ENCODE measurements at places on chromosomes 12 and 14.

- DNase-seq, result peak; percentile 55
Observed at GRCh38 chr14:68862954-68863594, 70.2 kb upstream of the ZFP36L1 start.

DNA sequence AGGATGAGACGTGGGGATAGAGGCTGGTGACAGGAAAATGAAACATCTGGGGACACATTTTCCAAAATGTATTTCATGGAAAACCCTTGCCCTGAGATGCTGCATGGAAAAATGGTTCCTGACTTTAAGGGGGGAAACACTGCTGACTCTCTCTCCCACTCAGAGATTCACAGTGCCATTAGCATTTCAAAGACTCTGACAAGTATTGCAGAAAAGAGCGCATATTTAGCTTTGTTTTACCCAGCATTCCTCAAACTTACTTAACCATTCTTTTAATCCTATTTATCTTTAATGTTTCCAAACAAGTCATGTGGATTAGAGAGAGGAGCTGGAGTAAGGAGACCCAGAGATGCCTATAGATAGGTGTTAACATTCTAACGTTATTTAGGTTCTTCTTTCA lies 141.8 kb upstream of the DYRK2 start:
- no peak for DNase-seq

DNA sequence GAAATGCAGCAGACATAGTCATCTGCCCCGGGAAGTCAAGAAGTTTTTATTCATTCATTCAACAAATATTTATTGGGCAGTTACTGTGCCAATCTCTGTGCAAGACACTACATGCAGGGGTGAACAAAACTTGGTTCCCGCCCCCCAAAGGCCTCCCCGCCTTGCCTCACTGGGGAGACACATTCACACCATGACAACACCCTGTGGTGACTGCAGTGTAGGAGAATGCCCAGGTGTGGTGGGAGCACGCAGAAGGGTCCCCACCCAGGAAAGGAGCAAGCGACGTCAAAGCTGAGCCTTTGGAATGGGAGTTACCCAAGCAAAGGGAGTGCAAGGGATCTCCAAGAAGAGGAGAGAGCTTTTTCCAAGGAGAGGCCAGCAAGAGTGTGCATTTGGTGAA lies 1.6 kb upstream of the AQP6 start:
- no peak for DNase-seq

DNA sequence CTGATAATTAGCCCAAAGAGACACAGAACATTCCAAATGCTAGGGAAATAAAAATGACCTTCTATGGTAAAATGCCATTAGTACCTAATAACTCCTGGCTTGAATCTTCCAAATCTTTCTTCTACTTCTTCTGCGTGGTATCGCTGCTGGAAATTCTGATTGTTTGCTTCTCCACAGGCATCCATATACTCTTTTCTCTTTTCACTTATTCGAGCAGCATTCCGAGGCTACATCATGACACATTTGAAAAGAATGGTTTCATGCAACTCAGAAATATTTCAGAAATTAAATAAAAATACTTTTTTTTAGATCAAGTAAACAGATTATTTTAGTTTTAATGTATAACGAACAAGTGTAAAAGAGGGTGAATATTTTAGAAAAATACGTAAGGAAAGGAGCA lies 18.9 kb downstream of the ZCCHC8 start:
- no peak for DNase-seq

GRCh38 chr12:69533844-69534243 lies 51.4 kb upstream of the CCT2 start:
- DNase-seq, result no peak

- no peak for DNase-seq
Observed at GRCh38 chr12:124111006-124111405, 138.0 kb downstream of the ZNF664 start.

DNA sequence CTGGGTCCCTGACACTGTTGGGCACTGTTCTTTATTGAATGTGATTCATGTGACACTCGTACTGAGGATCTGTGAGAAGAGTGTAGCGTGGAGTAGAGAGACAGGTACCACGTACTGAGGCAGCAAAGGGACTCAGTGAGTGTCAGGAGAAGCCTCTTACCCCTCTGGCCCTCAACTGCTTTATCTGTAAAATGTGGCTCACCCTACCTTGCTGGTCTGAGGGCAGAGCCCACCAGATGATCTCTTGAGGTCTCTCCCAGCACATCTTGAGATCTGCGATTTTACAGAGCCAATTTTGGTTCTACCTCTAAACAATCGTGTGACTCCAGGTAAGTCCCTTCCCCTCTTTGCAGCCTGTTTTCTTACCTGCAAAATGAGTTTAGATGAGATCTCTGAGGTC lies 3.1 kb downstream of the CEBPE start:
- DNase-seq, result no peak

DNA sequence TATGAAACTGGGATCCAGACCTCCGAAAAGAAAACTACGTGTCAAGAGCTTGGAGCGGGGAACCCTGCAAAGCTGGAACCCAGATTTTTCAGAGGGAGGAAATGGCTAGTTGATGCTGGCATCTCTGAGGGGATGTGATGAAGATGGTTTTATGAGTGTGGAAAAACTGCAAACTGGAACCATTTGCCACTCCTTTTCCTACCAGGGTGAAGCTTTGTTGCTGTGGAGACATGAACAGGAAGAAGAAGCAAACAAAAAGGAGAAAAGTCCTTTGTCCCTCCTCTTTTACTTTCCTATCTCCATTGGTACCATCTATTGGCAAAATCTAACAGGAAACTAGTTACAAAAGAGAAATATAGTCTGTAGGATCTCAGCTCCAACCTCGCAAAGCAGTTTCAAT lies 39.2 kb downstream of the CDK17 start:
- no peak for DNase-seq

DNA sequence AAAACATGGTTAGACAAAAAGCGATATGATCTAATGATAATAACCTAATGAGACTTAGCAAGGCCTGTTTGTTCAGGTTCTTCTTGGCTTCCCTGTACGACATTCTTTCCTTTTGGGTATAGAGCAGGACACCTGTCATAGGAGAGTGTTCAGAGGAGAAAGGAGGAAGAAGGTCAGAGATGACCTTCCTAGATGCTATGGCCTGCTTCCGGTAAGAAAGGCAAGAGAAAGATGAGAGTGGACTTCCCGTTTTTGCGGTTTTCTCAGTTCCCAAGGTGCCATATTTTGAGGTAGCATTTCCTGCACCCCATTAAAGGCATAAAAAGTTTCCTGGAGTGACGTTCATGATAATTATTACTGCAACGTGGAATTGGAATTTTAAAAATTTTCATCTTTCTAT lies 8.7 kb downstream of the CLEC4E start:
- DNase-seq, result no peak

- no peak for DNase-seq
Observed at GRCh38 chr12:42277396-42278127, 39.5 kb upstream of the YAF2 start.

GRCh38 chr12:52005903-52006703 lies 643 bp upstream of the TAMALIN start:
- DNase-seq, result peak; percentile 47

GRCh38 chr14:58166005-58166983 lies 14.3 kb upstream of the ARMH4 start:
- DNase-seq, result peak; percentile 47

- DNase-seq, result peak; percentile 14
Observed at GRCh38 chr14:77498120-77498979, at the start of gene ISM2. Gene ISM2 (minus strand): TSS chr14:77498816. CDS start chr14:77498793, 23 bp downstream.

DNA sequence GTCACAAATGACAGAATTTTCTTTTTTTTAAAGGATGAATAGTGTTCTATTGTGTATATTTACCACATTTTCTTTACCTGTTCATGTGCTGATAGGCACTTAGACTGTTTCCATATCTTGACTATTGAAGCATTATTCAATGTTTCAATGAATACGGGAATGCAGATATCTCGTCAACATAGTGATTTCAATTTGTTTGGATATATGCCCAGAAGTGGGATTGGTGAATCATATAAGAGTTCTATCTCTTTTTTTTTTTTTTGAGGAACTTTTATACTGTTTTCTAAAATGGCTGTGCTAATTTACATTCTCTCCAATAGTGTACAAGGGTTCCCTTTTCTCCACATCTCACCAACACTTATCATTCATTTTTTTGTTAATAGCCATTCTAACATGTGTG lies 97.9 kb upstream of the FAR2 start:
- DNase-seq, result no peak

DNA sequence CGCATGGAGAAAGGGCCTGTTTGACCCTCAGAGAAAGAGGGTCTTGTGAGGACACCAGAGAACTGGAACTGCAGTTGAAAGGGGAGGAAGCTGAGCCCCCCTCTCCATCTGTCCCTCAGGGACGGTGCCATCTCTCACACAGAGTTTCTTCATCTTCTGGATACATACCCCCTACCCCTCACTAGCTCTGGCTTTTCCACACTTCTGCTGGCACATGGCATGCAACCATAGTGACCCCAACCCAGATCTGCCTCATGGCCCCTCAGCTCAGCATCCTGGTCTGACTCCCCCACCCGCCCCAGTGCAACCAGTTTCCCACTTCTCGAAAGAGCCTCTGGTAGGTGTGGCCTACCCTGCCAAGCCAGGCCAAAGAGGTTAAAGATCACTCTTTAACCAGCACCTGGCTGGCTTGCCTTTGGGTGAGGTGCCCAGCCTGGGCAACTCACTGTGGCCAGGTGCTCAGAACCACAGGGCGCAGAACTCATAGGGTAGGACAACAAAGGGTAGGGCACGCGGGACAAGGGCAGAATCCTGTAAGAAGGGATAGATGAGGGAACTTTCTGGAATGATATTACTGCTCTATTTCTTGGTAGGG lies 25.8 kb downstream of the GALNT16 start:
- no peak for DNase-seq

DNA sequence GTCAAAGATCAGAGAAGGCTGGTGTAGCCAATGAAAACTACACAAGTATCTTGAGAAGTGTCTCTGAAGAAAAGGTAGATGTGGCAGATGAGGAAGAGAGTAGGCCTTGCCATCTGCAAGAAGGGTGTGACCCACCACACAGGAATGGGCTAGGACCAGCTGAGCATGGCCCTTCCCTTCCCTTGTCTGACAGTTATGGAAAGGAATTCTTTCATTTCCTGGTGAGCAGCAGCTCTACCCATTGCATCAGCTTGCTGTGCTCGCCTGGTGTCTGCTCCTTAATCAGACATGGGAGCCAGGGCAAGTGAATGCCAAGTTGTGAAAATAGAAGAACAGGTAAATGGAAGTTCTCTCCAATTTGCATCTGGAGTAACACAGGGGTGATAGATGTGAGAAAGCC lies 145.2 kb upstream of the KRR1 start:
- DNase-seq, result no peak

GRCh38 chr12:18462442-18462841 lies 201.1 kb downstream of the PIK3C2G start:
- DNase-seq, result no peak

DNA sequence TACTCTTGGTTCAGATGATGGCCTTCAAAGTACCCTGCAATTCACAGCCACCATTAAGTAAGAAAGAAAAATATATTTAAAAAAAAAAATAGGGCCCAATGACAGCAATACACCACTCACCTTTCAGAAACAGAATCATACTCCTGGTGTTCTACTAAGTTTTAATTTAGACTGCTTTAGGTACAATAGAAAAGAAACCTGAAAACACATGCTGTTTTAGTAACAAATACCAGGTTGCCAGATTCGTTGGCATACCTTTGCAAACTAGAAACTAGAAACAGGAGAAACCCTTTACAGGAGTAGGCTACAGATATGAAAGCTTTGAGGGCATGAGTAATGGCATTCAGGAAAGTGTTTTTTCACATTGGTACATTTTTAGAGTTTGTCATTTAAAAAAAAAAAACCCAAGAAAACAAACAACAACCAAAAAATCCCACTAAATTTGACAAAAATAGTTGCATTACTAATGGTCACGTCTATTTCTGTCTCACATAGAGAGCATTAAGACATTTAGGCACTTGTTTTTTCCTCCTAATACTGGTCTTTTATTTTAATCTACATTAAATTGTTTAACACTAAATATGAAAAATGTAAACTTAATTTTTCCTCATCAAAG lies 4.0 kb downstream of the SIX1 start:
- no peak for DNase-seq

DNA sequence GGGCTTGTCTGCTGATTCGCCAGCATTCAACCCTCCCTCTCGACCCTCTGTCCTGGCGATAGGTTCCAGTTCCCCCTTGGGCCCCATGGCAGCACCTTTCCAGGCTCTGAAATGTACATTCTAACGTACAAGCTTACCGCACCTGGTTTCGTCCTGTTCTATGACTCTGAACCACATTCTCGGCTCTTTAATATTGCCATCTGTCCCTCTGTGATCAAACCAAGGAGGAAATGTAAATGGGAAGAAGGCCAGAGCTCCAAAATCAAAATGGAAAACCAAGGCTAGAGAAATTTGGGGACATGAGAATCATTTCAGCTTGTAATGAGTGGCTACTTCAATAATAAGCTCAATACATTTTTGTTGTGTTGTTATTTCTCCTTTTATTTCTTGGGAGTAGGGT lies 117.2 kb downstream of the TTC7B start:
- no peak for DNase-seq

- no peak for DNase-seq
Observed at GRCh38 chr12:121124402-121125109, 8.1 kb upstream of the P2RX7 start.

GRCh38 chr12:100215209-100215608 lies 14.6 kb downstream of the ACTR6 start:
- DNase-seq, result no peak

Data from CD4-positive, alpha-beta T cell treated with Interferon alpha-2 for 1 hour (primary cell).